CD4-positive, alpha-beta T cell treated with Interleukin-12 subunit alpha and Interleukin-12 subunit beta, for 1 hour (primary cell): ENCODE measurements at places on chromosomes 2 and 18.

DNA sequence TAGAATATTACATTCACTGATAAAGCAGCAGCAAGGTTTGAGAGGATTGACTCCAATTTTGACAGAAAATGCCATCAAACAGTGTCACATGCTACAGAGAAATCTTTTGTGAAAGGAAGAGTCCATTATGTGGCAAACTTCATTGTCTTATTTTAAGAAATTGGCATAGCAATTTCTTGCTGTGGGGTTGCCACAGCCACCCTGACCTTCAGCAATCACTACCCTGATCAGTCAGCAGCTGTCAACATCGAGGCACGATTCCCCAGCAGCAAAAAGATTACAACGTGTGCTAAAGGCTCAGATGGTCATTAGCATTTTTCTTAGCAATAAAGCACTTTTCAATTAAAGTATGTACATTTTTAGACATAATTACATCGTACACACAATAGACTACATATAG, 74.7 kb downstream of the PRKCE start:
- no peak for DNase-seq

DNA sequence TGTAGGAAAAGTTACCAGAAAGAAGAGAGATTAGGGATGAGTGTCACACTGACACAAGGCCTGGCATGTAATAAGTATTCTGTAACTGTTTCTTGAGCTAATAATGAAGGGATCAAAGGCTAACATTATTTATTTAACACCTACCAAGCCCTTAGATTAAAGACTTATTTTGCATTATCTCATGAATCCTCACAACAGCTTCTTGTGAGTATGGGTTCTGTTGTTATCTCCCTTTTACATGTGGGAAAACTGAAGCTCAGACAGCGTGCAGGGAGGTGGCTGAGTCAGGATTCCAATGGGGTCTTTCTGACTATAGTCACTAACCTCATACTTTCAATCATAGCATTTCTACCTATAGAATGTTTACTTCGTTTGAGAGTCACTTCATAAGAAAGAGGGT, 79.0 kb upstream of the PROKR1 start:
- no peak for DNase-seq

GRCh38 chr2:43165378-43166069, 60.9 kb downstream of the ZFP36L2 start:
- no peak for DNase-seq

DNA sequence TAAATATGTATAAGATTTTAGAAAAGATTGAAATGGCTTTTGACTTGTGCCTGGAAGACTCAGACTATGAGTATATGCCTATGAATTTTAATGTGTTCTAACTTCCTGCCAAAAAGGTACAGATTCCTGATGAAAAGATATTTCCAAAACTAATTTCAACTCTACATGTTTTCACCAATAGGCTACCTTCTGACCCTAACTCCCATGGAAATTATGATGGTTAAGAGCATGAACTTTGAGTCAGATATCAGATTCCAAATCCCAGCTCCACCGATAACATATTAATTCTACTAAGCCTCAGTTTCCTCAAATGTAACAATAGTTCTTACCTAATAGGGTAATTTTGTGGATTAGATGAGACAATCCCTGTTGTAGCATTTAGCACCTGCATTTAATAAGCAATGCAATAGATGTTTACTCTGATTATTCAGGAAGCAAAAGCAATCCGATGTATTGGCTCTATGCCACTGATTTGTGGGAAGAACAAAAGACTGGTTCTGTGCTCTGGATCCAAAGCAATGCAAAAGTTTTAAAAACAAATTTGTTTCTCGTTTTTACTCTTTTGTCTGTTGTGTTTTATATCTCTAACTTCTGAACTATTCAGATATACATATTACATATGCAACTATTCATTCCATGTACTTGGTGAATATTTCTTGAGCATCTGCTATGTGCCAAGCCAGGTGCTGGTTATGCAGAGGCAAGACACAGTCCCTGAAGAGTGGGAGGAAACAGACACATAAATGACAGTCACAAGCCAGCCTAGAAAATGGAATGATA, 115.4 kb downstream of the GATA6 start:
- DNase-seq, result no peak

GRCh38 chr2:233430081-233430480, 75.8 kb downstream of the DGKD start:
- no peak for DNase-seq

GRCh38 chr2:238700117-238700457, 147.8 kb upstream of the TWIST2 start:
- DNase-seq, result no peak

DNA sequence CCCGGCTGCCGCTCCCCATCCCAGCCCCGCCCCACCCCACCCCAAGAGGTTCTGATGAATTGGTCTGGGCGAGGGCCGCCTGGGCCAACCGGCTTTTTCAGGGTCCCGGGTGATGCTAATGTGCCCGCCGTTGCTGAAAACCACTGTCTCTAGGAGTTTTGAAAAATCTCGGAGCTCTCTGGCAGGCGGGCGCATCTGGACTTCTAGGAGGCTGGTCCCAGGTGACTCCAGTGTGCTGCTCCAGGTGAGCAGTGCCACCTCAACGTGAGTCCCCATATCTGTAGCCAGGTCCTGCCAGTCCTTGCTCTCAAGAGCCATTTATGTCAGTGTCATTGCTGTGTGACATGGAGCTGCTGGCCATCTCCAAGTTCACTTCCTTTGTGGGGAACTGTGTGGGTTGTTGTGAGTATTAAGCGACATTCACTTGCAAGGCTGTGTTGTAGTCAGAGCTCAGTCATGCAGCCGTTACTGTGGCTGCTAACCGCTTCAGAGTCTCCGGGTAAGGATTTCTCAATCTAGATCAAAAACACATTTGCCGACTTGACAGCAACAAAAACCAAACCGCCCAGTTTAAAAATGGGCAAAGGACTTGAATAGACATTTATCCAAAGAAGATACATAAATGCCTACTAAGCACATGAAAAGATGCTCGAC, at the start of gene RFX8:
RFX8 (minus strand) TSS at position 382 of the 654 bp plus-strand sequence. CDS start 8,264 bp downstream, outside the sequence.
- DNase-seq, result peak; percentile 46

- DNase-seq, result no peak
Measured at GRCh38 chr2:191839918-191840804, 6.7 kb downstream of the CAVIN2 start.

- DNase-seq, result no peak
Measured at GRCh38 chr18:57981308-57982028, 62.6 kb upstream of the NEDD4L start.

DNA sequence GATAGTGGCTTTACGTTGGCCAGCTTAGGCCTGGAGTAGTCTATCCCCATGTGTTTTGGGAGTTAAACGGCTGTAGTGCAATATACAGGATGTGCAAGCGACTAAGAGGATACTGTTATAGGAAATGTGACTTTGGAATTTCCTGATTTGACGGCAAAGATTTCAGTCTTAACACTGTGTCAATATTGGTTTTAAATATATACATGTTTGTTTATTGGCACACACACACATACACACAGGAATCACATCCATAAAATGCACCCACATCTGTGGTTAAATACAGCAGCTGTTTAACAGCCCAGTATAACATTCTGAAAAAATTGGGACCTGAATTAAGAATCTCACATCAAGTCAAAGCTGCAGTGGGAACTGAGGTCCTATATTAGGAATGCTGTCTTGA, 347.1 kb downstream of the TXNL1 start:
- no peak for DNase-seq

GRCh38 chr18:5942591-5942990, 47.3 kb upstream of the TMEM200C start:
- no peak for DNase-seq

DNA sequence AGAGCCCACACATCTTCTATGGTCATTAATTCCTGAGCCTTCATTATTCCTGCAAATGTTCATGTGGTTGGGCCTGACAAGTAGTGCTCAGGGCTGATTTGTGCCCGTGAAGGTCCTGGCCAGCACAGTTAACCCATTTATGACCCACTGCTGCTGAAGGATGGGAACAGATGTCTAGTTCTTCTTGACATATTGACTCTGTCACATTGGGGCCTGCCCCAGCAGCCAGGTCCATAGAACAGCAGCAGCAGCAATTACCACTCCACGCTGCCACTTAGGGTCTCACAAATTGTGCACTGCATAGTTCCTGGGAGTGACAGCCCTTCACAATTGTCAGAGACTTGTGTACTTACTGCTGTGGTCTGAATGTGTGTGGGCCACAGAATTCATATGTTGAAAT, 442.3 kb upstream of the RGPD4 start:
- DNase-seq, result no peak

- DNase-seq, result no peak
Measured at GRCh38 chr2:139177041-139177440, 396.9 kb upstream of the NXPH2 start.

DNA sequence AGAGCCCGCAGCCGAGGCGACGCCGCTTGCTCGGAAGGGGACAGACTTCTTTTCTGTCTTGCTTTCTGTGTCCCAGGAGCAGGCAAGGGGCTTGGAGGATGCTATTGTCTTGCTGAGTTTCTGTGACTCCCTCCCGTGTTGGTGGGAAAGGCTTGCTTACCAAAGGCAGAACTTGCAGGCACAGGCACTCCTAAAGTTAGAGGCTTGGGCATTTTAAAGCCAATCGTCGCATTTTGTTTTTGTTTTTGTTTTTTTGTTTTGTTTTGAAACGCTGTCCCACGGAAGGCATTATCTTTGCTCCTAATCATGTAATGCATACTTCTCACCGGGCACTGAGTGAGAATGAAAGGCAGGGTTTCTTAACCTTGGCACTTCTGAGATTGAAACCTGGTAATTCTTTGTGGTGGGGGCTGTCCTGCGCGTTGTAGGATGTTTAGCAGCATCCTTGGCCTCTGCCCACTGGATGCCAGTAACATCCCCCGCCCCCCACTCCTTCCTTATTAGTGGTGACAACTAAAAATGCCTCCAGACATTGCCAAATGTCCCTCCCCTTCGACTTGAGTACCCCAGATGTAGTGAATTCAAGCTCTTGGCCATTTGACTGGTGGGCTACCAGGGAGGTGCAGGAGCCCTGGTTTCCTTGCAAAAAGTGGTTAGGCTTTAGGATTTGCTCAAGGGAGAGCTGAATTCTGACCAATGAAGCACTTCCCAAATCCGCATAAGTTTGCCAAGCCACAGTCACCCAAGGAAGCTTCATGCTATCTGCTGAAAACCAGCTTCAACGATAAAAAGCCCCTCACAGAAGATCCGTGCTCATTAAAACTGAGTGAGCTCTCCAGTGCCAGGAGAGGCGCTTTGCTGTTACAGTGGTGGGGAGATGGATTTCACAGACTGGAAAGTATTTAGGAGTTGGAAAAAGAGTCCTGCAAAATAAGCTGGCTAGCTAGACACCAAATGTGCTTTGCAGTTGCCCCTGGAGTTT, 1.2 kb downstream of the ANTXR1 start:
- DNase-seq, result no peak

GRCh38 chr18:6521803-6522418, 107.2 kb upstream of the L3MBTL4 start:
- DNase-seq, result no peak

- DNase-seq, result no peak
Measured at GRCh38 chr18:78146136-78147085, 833.2 kb upstream of the SALL3 start.

DNA sequence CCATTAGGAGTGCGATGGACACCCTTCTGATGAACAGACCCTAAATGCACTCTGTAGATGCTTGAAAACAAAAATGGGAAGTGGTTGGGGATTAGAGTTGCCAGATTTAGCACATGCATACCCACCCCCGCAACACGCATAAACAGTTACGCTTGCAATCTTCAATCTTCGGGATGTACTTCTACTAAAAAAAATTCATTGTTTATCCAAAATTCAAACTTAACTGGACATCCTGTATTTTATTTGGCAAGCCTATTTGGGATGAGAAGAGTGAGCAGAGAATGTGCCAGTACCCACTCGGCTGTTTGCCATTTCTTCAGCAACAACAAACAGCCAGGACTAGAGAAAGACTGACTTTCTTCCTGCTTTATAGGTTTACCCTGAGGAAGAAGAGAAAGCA, 18.4 kb downstream of the KIAA2012 start:
- no peak for DNase-seq

DNA sequence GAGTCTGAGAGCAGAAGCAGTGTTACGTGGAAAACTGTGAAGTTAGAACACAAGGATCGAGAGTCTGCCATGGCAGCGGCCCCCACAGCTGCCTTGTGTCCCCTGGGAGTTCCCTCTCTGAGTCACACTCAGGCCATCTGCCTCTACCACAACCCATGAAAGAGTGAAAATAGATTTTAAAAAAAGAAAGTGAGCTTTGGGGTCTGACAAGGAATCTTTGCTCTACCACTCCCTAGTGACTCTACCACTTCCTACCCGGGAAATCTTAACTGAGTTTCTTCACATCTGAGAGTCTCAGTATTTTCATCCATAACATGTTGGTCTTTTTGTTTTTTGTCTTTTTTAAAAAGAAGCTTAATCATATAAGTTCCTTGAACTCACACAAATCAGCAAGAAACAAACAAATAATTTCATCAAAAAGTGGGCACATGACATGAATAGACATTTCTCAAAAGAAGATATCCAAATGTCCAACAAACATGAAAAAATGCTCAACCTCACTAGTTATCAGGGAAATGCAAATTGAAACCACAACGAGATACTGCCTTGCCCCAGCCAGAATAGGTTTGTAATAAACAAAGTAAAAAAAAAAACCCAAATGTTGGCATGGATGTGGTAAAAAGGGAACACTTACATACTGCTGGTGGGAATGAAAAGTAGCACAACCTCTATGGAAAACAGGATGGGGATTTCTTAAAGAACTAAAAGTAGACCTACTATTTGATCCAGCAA, 2.4 kb upstream of the MSGN1 start:
- no peak for DNase-seq

DNA sequence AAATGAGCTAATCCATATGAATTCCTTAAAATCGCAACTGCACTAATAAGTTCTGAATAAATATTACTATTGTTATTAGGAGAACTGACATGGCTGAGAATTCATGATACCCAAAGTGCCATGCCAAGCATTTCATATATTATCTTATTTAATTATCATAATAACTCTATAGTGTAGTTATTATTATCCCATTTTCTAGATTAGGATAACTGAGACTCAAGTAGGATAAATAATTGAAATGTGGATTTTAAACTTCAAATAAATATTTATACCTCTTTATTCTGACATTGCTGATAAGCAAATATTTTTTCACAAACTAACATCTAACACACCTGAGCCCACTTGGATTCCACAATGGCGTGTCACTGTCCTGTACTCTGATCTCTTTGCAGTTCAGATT, 492.7 kb downstream of the IRS1 start:
- DNase-seq, result no peak

- DNase-seq, result no peak
Measured at GRCh38 chr2:4980995-4981394, 711.2 kb upstream of the SOX11 start.
